ENCODE measurements at places on chromosomes 1 and 21. TPM values are rescaled to one million over a fixed set of nuclear protein-coding genes. Genes with fewer than 3 reads are reported as not detected.

Gene C1QB
- not detected for total RNA-seq

Gene BEND5
- total RNA-seq: 1.5 TPM

Gene DTL
- 3.2 TPM for total RNA-seq

Gene PPM1J
- 10.7 TPM for total RNA-seq

Gene TMCO1
- 79.0 TPM for total RNA-seq

Gene POGZ
- total RNA-seq: 48.1 TPM

Gene RXFP4
- not detected for total RNA-seq

Gene BSND
- total RNA-seq: not detected

Gene F13B
- under 0.01 TPM for total RNA-seq

Gene FCRL4
- not detected for total RNA-seq

Gene SPRR2G
- total RNA-seq: not detected

Gene RIPK4
- 83.9 TPM for total RNA-seq

Gene TIE1
- total RNA-seq: not detected

Gene SPRR2B
- total RNA-seq: not detected

Gene KCNT2
- total RNA-seq: 0.33 TPM

Gene OR10K2
- not detected for total RNA-seq

Gene BECN2
- total RNA-seq: not detected

Gene HPCA
- total RNA-seq: not detected

Gene ZNF593OS
- total RNA-seq: not detected

Gene AIRE
- total RNA-seq: not detected

Gene CFAP45
- total RNA-seq: 0.82 TPM

Gene REN
- not detected for total RNA-seq

Gene CFHR5
- not detected for total RNA-seq

Gene OR2L13
- not detected for total RNA-seq

Gene TSPAN2
- 0.28 TPM for total RNA-seq

Gene KLHDC8A
- total RNA-seq: not detected

Gene CRNN
- total RNA-seq: not detected

Gene TCP10L
- total RNA-seq: not detected

Gene DMRTA2
- not detected for total RNA-seq

Gene FAM72C
- total RNA-seq: not detected

Gene CRYZ
- total RNA-seq: 57.0 TPM

Gene TMEM54
- 35.5 TPM for total RNA-seq

Gene FMO1
- total RNA-seq: not detected

Gene AVPR1B
- not detected for total RNA-seq

Gene ALG14
- total RNA-seq: 1.2 TPM

Gene SH2D2A
- not detected for total RNA-seq

Gene C1orf94
- not detected for total RNA-seq

Gene C2CD4D
- total RNA-seq: 0.33 TPM

Gene MSH4
- 0.17 TPM for total RNA-seq

Gene NT5C1A
- 0.33 TPM for total RNA-seq

Gene SOX13
- 22.0 TPM for total RNA-seq

Gene FCRL2
- not detected for total RNA-seq

Gene KCNE2
- not detected for total RNA-seq

All from mammary epithelial cell (primary cell).